Stimulated activated CD8-positive, alpha-beta memory T cell treated with anti-CD3 and anti-CD28 coated beads, Interleukin-4, amount 100 ng/mL, for 1 hour (primary cell): ENCODE measurements at places on chromosomes 16 and 17.

DNA sequence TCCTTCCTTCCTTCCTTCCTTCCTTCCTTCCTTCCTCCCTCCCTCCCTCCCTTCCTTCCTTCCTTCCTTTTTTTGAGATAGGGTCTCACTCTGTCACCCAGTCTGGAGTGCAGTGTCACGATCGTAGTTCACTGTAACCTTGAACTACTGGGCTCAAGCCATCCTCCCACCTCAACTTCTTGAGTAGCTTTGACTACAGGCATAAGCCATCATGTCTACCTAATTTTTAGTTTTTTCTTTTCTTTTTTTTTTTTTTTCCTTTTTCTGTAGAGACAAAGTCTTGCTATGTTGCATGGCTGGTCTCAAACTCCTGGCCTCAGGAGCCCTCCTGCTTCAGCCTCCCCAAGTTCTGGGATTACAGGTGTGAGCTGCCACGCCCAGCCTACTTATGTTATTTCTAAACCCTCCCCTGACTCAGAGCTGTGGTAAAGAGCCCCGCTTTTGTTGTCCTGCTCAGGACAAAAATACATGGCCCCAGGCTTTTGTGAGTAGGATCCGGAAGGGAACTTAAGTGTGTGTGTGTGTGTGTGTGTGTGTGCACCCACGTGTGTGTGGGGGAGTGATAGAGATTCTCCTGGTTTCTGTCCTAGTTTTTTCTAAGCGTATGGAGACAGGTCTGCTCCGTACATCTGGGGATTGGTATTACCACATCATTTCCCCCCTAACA lies 67.1 kb downstream of the PRKCB start:
- DNase-seq, result no peak

GRCh38 chr17:57344261-57344660 lies 87.9 kb downstream of the MSI2 start:
- no peak for DNase-seq

GRCh38 chr16:57728336-57729181 lies 7.0 kb upstream of the KATNB1 start:
- DNase-seq, result no peak

DNA sequence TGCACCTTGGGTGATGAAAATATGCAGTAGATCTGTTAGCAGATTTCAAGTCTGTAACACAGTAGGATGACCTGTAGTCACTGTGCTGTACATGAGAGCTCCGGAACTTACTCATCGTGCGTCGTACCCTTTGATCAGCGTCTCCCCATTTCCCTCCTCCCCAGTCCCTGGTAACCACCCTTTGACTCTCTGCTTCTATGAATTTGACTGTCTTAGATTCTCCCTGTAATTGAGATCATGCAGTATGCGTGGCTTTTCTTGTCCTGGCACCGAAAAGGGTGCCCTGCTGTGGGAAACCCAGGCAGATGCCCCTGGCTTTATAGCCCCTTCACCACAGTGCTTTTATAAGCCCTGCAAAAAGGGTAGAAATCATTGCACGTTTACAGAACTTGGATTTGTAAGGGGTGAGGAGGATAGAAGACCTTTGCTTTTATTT lies 20.5 kb downstream of the CLEC16A start:
- no peak for DNase-seq

GRCh38 chr17:63426041-63426916 lies 19.8 kb downstream of the CYB561 start:
- no peak for DNase-seq

DNA sequence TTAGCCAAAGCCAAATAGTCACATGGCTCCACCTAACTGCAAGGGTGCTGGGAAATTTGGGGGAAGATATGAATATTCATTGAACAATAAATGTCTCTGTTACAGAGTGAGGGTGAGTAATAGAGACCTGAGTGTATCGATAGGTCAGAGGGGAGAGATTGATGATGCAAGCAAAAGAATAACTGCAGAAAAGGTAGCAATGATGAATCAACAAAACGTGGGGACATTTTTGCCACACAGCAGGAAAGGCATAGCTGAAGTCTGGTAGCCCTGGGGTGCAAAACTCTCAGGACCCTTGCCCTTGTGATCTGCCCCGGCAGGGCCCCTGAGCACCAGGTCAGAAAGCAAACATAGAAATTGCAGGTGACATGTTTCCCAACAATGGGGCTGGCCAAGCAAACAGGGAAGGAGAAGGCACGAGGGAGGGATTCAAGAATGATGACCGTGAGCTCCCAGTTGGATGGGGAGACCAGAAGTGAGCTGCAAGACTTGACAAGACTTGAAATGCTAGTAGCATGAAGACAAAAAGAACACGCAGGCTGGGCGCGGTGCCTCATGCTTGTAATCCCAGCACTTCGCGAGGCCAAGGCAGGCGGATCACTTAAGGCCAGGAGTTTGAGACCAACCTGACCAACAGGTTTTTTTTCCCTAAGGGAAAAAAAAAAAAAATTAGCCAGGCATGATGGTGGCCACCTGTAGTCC lies 12.7 kb upstream of the HERPUD1 start:
- no peak for DNase-seq

GRCh38 chr17:30477774-30478115 lies 537 bp downstream of the GOSR1 start:
- DNase-seq, result no peak

DNA sequence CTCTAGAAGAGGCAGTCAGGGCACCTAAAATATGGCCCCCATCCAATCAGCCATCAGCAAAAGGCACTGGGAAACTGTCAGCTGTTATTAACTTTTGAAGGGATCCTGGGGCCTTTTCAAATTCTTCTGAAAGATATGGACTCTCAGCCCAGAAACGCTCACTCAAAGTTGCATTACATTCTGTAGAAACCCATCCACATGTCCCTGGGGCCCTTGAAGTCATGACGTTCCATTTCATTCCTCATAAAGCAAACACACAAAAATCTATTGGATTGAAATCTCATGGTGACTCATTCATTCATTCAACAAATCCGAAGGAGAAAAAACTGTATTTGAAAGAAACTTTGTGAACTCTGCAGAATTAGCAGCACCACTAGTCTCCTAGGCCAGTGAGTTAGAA lies 215.3 kb downstream of the C16orf95 start:
- no peak for DNase-seq

GRCh38 chr17:32348483-32348800 lies 1.5 kb upstream of the ZNF207 start:
- no peak for DNase-seq

DNA sequence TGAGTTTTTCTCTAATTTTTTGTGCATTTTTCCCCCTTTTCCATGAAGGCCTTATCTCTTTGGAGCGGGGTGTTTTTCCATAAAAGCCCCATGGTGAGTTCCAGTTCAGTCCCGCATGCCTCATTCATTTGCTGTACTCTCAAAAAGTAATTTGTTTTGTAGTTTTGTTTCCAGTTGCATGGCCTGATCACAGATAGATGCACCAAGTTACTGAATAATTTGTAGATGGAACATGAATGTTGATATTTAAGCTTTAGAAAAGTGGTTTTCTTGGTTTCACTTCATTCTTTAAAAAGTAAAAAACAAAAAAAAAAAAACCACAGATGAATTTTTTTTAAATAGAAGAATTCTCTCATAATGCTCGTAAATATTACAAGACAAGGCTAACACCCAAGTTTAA lies 349.2 kb downstream of the BCAS3 start:
- no peak for DNase-seq

DNA sequence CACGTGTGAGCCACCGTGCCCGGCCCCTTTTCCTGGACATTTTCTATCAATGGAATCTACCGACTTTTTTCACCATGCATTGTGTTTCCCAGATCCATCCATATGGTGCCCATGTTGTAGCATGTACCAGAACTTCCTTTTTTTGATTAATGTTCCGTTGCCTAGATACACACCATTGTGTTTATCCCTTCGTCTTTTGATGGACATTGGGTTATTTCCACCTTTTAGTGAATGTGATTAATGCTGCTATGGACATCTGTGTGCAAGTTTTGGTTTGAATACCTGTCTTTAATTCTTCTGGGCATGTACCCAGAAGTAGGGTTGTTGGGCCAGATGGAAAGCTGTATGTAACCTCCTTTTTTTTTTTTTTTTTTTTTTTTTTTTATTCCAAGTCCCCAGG lies 79.8 kb downstream of the NT5M start:
- DNase-seq, result no peak

GRCh38 chr17:311119-311782 lies 41.4 kb downstream of the RPH3AL start:
- DNase-seq, result no peak
